GM23248 (cell line): ENCODE measurements at places on chromosomes 16 and 17. TPM values are rescaled to one million over a fixed set of nuclear protein-coding genes. Genes with fewer than 3 reads are reported as not detected.

- H3K27me3 ChIP-seq: no peaks in the 10 kb centered on the region
- peaks cover 41% of the 10 kb centered on the region for H3K4me1 ChIP-seq
- H3K4me3 ChIP-seq: peak overlapping the region; percentile 67
- DNase-seq: no peak
- H3K36me3 ChIP-seq: no peaks in the 10 kb centered on the region
These were observed 13.3 kb downstream of the HDAC5 start for GRCh38 chr17:44110011-44110686.

GRCh38 chr17:76356803-76357456 is 3.2 kb upstream of the PRPSAP1 start:
- H3K27me3 ChIP-seq: no peaks in the 10 kb centered on the region
- DNase-seq: no peak
- H3K27ac ChIP-seq: no peak overlapping the region
- H3K36me3 ChIP-seq: no peaks in the 10 kb centered on the region

Gene SMTNL2
- not detected in 2 replicates for total RNA-seq

DNA sequence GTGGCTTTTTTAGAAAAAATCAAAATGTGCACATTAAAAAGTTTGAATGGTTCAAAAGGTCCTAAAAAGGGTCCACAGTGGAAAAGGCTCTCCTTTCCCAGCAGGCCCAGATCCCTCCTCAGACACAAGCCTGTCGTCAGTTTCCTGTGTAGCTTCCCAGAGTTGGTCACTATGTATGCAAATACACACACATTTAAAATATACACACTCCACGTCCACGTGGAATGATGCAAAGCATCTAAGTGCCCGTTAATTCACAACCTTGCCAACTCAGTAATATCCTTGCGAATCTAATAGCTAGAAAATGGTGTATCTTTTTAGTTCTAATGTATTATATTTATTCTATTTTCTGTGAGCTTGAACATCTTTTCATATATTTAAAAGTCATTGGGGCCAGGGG is 17.7 kb downstream of the NLRC5 start:
- H3K36me3 ChIP-seq: no peaks in the 10 kb centered on the region
- peaks cover 10% of the 10 kb centered on the region; the same call in 1 of the 2 replicates for H3K4me1 ChIP-seq
- no peaks in the 10 kb centered on the region for H3K27me3 ChIP-seq
- no peak overlapping the region for H3K27ac ChIP-seq
- DNase-seq: no peak

DNA sequence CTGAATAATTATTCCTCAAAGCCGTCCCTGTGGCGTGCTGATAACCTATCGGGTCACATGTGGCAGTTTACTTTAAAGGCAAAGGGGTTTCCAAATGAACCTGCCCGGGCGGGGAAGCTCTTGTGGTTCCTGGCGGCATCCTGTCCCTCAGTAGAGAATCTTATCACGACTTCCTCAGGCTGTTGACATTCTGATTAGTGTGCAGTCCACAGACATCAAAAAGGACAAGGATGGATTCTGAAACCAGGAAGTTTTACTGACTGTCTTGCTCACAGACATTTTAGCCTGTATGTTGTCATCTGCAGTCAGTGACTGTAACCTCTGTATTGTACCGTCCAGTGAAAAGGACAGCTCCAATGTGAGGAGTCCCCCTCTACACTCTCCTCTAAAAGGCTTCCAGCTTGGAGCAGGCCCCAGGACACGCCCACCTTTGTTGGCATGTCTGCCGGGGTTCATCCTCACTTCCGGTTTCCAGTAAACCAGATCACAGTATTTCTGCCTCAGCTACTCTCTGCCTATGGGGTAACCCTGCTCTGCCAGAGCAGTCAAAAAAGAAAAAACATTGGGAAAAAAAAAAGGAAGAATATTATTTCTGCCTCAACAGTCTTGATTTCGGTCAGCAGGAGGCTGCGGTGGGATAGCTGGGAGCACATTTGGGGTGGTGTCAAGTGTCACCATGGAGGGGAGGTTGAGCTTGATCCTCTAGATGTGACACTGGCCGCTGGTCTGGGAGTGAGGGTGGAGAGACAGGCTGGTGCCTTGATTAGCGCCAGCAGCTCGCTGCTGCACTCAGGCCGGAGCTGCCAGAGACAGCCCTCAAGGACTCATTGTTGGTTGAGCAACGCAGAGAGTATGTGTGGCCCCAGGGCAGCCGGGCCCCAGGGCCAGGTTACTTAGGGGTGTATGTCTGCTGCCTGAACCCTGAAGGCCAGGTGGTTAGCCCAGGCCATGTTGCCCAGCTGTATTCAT is 89.0 kb upstream of the DNAH17 start:
- peak; percentile 67 for DNase-seq
- H3K27ac ChIP-seq: peak overlapping the region; percentile 67
- peaks cover 13% of the 10 kb centered on the region for H3K4me1 ChIP-seq
- H3K36me3 ChIP-seq: no peaks in the 10 kb centered on the region
- H3K4me3 ChIP-seq: peak overlapping the region; percentile 23; the same call in 1 of the 2 replicates
- no peaks in the 10 kb centered on the region for H3K27me3 ChIP-seq
